B cell (primary cell): ENCODE measurements at places on chromosomes 1 and 21.

DNA sequence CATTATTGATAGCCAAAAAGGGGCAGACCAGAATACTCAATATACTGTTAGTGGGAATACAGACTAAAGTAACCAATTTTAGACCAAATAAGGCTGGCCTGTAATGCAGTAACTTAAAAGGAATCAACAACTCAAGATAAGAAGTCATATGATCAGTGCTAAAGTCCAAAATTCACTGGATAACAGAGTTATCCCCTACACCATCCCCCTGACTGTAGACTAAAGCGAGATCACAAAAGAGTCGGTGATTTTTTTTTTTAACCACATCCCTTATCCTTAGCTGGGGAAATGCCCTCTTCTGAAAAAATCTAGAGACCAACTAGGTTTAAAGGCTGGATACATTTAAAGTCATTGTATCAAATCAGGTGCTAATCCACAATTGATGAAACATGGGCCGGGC is 7.7 kb downstream of the UBR4 start:
- no peak for DNase-seq

GRCh38 chr1:22121421-22121911 is 21.4 kb downstream of the WNT4 start:
- DNase-seq, result no peak

GRCh38 chr1:171344473-171344820 is 30.5 kb downstream of the FMO4 start:
- no peak for DNase-seq

DNA sequence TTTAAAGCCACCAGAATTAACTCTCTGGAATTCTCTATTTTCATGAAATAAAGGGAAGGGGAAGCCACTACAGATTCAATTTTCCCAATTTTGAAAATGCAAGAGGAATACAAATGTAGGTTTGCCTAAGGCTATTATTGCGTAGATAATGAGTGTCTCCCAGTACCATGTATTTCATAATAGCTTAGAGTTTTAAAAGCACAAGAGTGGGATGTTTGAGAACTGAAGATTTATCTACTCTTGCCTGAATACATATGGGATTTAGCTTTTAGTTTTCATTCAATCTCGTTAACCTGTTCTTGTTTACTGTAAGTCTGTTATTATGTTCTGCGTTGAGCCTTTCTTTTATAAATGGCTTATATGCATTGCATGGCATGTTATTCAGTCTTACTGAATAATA is 795.1 kb downstream of the BRINP3 start:
- no peak for DNase-seq

- DNase-seq, result no peak
Measured at GRCh38 chr1:3899754-3900149, 320 bp downstream of the C1orf174 start.

- DNase-seq, result no peak
Measured at GRCh38 chr21:31660259-31660565, 719 bp downstream of the SOD1 start.

- DNase-seq, result no peak
Measured at GRCh38 chr1:167706931-167707877, 14.6 kb upstream of the MPZL1 start.

DNA sequence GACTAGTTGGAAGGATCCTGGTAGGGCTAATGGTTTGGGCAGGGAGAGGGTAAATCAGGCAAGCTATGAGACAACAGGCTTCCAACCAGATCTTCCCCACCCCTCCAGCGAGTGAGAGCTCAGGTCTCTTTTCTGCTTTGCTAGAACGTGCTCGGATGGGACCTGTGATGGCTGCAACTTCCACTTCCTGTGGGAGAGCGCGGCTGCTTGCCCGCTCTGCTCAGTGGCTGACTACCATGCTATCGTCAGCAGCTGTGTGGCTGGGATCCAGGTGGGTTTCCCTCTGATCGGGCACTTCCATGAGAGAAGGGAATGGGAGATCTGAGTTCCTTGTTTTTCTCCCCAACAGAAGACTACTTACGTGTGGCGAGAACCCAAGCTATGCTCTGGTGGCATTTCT is 14.0 kb upstream of the SARS1 start:
- no peak for DNase-seq

GRCh38 chr1:161223805-161224694 is 622 bp upstream of the APOA2 start:
- DNase-seq, result no peak

DNA sequence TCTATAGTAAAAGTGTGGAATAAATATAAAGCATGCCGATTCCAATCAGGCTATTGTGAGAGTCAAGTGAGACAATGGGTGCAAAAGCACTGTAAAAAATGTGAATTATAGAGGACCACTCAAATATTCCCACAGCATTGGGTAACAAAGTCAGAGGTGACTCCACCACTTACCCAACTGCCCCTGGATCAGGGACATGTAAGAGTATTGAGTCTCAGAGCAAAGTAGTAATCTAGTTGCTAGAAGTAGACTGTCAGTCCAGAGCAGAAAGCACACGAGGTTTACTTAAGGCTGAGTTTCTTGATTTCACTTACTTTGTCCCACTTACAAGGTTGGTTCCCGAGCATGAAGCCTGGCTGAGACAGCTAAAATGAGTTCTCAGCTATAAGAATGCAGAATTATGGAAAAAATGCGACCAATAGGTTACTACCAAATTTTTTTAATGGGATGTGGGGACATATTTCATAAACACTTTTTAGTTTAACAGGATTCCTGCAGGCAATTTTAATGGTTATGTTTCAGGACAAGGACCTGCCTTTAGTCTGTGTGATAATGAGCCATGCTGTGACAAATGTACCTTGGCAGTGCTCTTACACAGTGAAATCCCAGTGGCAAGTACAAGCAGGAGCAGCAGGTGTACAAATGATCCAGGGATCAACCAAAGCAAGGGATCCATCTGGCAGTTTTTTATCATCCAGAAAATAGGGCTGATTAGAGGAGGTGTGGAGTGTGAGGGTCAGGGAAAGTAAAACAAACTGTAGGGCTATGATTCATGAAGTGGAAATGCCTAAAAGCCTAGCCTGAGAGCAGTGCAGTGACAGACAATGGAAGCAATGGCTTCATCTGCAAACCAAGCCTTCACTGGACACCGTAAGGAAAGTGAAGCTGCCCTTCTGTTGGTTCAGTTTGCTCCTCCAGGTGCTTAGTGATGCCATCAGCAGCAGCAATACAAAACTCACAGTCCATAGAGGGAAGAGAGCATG is 156.2 kb upstream of the SPAG17 start:
- DNase-seq, result no peak

GRCh38 chr1:153742411-153743142 is 14.7 kb downstream of the INTS3 start:
- peak; percentile 61 for DNase-seq

DNA sequence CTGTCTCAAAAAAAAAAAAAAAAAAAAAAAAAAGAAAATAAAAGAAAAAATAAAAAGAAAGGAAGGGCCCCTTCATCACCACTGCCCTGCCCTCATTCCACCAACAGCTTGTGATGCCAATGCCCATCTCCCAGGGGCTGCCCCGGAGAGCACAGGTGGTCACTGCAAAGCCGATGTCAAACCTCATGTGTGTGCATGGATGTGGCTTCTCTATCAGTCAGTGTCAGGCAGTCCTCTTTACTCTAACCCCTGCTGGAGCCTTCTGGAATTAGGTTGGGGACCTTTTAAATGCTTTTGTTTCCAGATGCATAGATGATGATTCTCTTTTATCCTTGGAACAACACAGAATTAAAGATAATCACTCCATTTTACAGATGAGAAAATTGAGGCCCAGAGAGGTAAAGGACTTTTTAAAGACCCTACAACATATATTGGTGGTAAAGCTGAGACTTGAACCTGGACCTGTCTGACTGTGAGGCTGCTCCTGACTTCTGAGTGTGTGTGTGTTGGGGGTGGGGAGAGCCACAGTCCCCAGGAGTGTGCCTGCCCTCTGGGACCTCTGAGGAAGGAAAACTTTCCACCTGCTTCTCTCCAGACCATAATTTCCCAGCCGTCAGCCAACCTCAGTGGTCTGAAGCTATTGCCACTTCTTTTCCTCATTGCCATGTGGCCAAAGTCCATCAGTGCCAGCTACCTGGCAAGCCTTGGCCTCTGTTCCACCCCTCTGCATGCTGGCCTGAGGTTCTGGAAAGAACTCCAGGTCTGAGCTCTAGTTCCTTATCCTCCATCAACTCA is 3.0 kb upstream of the TMEM54 start:
- no peak for DNase-seq

- DNase-seq, result no peak
Measured at GRCh38 chr1:69295265-69295664, 272.5 kb upstream of the LRRC7 start.

GRCh38 chr1:29549001-29549400 is 312.7 kb downstream of the PTPRU start:
- DNase-seq, result no peak

GRCh38 chr1:194466706-194467105 is 1280.3 kb upstream of the B3GALT2 start:
- no peak for DNase-seq

DNA sequence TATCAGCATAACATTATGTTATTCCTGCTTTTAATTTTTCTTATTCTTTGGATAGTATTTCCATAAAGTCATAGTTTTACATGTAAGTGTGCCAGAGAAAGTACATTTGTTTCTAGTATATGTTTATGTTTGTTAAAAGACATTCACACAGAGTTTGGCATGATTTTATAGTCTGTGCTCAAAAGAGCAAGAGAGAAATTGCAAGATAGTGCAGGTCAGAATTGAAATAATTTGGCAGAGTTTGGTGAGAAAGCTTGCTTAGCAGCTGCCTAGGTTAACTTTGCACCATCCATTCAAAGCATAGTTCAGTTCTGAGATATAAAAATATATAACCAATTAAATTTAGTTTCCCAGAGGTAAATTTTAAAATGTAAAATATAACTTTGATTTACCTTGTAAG is 17.0 kb downstream of the NEK7 start:
- no peak for DNase-seq
